Endothelial cell (in vitro differentiated cells): ENCODE measurements at places on chromosomes 16 and 17.

DNA sequence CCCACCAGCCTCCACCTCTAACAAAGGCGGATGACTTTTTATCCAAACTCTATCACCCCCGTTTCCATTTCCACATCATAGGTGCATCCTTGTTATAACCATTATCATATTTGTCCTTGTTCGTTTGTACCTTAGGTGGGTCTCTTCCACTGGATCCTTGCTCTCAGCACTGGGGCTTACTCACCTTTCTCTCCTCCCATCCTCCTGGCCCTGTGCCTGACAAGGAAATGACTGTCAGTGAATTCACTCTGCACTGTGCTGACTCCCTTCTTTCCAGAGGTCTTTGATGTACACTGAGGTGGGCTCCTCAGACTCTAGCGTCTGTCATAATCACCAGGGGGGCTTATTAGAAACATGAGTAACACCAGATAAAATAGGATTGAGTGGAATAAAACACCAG lies 3.1 kb downstream of the GSG1L2 start:
- DNase-seq, result no peak

DNA sequence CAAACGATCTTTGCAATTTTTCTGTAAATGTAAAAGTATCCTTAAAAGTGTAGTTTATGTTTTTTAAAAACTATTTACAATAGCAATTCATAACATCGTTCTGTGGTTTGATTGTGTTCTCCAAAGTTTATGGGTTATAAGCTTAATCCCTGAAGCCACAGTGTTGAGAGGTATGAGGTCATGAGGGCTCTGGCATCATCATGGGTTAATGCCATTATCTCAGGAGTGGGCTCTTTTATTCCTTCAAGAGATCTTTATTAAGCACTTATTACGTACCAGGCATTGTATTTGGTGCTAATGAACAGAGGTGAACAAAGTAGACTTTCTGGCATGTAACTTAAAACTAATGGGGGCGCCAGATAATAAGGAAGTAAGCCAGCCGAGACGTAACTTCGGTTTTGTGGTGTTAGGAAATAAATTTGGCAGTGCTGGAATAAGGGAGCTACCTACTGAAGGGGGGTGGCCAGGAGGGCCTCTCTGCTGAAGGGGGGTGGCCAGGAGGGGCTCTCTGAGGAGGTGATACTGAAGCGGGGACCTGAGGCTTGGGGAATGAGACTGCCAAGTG lies 158.1 kb downstream of the VPS53 start:
- no peak for DNase-seq

GRCh38 chr16:86431540-86431939 lies 78.8 kb upstream of the FOXF1 start:
- no peak for DNase-seq

DNA sequence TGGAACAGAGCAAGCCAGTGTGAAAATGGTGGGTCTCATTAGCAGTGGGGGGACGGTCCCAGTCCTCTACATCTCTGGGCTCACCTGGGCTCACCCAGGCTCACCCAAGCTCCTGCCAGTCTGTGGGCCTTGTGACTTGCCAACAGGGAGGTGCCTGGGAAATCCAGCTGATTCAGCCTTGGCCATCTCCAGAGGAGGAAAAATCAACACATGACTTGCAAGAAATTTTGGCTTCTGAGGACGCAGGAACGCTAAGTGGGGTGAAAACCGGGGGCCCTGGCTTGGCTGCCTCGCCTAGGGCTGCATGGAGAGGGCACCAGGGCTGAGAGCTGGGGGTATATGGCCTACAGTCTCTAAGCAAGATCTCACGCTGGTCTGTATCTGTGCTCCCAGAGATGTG lies 47.7 kb downstream of the VAC14 start:
- DNase-seq, result no peak

GRCh38 chr17:52124561-52124960 lies 34.0 kb downstream of the CA10 start:
- DNase-seq, result no peak
